ENCODE measurements at places on chromosomes 5 and 9.

- DNase-seq, result no peak
These were observed 58.6 kb downstream of the DIAPH1 start for GRCh38 chr5:141560151-141560550.

GRCh38 chr9:131100445-131100844 lies 4.1 kb downstream of the AIF1L start:
- DNase-seq, result no peak

DNA sequence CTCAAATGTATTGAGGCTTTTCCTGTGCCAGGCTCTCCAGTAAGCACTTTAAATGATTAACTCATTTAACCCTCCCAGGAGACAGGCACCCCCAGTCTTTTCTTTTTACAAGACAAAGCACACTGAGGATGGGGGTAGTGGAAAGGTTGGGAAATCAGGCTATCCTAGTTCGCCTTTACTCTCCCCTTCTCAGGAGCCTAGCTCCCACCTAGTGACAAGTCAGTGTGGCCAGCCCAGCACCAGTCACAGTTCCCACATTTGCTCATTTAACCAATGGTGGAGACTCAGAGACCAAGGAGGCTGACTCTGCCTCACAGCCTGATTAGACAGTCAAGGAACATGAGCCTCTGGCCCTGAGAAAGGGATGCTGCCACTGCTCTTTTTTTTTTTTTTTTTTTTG lies 3.5 kb downstream of the ALDH7A1 start:
- DNase-seq, result no peak

DNA sequence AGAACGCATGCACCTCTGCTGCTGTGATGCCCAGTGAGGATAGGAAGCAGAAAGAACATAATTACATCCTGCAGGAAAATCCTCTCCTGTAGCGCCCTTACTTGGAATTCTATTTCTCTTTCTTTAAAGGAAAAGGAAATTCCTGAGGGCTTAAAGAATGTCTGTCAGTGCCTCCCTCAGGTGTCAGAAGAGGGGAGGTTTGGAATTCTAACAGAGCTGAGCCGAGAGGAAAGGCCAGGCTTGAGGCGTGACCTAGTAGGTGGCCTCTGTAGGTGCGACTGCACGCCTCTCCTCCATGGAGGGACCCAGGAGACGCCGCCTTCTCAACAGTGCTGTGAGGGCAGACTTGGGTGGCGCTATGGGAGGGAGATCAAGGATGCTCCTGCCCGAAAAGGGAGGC lies 55.9 kb upstream of the ERCC6L2 start:
- no peak for DNase-seq

- peak; percentile 70 for DNase-seq
These were observed 1.2 kb downstream of the MAP1B start for GRCh38 chr5:72108202-72109061.

Measured in hippocampal formation (tissue), 2 donors.